ENCODE measurements at places on chromosomes 11 and 22.
A peak's percentile ranks its signal among the peaks of the same experiment; 100 is the strongest.

DNA sequence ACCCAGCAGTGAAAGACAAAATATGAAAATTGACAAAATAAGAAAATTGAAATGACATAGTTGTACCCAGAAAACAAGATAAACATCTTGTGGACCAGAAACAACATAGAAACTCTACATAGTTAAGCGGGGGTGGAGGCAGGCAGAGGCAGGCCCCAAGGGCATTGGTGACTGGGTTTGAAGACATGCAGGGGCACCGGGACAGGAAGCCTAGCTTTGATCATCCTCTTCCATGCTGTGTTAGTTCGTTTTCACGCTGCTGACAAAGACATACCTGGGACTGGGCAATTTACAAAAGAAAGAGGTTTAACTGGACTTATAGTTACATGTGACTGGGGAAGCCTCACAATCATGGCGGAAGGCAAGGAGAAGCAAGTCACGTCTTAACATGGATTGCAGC lies 33.5 kb upstream of the CRTAM start:
- DNase-seq, result no peak

DNA sequence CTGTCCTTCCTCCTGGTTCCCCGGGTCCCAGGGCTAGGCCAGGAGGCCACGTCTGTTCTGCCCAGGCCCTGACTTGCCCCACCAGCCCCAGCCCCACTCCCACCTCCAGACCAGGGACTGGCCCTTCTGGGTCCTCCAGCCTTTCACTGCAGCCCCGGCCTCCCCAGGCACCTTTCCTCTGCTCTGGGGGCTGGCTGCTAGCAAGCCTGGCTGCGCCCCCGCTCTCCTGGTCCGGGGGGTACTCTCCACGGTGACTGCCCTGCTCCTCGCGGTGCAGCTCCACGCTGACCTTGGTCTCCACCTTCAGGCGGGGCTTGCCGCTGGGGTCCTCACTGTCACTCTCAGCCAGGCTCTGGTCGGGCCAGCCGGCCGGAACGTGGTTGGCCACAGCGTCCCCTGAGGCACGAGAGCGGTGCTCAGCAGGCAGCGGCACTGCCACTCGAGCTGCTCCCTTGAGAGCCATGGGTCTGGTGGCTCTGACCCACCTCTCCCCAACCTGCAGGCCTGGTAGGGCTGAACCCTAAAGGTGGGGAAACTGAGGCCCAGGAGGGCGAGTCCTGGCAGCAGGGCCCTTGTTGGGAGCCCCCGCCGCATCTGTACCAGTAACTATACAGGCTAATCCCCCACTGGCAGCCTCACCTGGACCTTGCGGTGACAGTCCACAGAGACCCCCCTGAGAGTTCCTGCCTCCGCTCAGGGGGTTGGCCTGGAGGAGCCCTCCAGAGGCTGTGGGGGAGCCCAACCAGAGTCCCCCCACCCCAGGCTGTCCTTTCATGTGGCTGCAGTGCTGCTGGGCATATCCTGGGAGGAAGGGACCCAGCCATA lies 29.0 kb downstream of the TRMU start:
- peak; percentile 18 for DNase-seq

DNA sequence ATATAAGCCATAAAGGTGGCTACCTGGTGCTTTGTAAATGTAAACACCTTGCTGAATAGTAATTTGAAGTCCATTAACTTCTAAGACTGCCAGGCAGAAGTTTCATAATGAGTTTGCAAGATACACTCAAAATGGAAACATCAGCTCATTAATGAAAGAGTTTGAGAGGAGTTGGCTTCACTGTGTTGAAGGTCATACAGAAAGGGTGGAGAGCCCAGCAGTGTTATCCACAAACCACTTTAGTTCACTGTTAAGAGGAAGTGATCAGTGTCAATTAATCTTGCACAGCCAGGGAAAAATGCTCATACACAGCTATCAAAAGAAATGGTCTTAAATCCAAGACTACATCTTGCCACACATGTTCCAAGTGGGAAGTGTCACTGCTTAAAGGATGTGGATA lies 689.4 kb downstream of the JRKL start:
- DNase-seq, result no peak

GRCh38 chr22:17842386-17842785 lies 68.1 kb upstream of the BID start:
- DNase-seq, result peak; percentile 53

GRCh38 chr11:12196308-12196707 lies 85.9 kb downstream of the MICAL2 start:
- DNase-seq, result no peak

DNA sequence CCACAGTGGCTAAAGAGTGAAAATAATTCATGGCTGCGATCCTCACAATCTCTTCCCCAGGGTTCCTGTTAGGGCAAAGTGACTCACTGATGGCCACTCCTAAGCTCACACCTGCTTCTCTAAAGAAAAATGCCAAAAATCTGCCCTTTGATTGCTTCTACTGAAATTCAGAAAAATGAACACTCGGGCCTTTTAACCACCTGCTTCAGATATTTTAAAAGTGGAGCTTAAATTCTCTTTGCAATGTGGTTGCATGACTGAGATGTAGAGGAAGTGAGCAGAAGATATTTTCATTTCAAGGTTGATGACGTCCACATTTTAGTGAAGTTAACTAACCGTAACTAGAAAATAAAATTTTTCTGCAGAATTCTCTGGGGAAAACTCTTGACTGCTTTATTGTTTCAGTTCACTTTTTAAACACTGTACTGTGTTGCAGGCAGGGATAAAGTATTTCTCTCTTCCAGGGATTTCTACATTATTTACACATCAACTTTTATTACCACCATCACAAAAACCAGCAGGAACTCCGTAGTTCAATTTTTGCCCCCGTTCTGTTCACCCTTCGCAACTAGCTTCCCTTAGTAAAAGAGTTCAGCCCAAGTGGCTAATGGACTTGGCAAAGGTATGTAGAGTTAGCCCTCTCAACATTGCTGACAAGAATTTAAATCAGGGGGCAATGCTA lies 8.5 kb downstream of the RAB30 start:
- no peak for DNase-seq

DNA sequence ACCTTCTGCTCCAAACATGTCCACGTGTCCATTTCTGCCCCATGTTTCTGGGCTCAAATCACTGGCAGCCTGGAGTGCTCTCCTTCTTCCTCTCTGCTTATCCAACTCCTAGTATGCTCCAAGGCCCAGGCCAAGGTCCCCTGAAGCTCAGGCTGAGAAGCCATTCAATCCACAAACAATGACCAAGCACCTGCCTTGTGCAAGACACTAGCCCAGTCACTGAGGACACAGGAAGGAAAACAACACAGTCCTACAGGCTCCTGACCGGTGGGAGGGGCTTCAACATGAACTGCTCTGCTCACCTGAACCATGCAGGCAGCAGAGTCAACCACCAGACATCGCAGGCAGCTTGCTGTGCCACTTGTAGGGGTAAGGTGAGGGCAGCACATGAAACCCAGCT lies 93.6 kb downstream of the RPL27A start:
- no peak for DNase-seq

DNA sequence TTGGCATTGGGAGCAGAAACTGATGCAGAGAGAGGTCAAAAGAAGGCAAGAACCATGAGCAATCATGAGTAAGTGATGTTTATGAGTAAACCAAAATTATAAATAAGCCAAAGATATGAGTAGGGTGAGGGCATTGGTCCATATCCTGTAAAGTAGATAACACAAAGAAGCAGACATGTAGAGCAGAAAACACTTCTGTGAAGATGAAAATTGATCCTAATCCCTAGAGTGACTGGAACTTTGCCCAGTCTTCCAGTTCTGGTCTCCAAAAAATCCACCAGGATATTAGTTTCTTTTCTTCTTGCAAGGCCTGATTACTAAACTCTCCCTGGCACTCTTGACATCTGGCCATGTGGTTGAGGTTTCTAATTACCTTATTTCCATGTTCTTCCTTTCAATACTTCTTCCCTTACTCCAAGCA lies 13.7 kb upstream of the DRD2 start:
- DNase-seq, result no peak

- DNase-seq, result no peak
Measured at GRCh38 chr11:117579161-117579560, 217.9 kb downstream of the DSCAML1 start.

- DNase-seq, result no peak
Measured at GRCh38 chr22:42074846-42075676, 1.0 kb downstream of the PHETA2 start.

DNA sequence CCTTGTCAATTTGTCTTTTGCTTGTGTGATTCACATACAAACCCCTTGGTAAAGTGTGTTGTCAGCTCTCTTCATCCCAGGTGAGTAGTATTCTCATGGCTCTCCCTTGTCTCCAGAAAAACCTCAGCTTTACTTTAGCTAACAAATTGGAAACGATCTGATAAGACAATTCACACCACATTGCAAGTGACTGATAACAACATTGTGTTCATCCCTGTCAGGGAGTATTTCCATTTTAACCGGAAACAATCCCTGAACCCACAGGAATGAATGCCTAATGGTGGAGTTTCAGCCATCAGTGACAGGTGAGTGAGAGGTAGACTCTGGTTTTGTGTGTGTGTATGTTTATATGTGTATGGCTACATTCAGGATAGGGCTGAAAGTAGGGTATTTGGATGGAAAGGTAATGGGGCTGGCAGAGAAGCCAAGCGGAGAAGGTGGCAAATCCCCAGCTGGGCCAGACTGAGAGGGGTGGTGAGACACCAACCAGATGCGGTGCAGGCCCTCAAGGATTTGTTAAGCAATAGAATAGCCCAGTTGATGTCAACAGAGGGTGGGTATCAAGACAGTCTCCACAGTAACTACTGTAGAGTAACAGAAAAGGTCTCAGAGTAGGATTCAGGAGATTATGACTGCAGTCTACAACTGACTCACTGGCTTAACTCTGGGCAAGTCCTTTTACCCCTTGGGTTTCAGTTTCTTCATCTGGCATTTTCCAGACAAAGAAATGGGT lies 7.6 kb downstream of the LRRC51 start:
- DNase-seq, result no peak

DNA sequence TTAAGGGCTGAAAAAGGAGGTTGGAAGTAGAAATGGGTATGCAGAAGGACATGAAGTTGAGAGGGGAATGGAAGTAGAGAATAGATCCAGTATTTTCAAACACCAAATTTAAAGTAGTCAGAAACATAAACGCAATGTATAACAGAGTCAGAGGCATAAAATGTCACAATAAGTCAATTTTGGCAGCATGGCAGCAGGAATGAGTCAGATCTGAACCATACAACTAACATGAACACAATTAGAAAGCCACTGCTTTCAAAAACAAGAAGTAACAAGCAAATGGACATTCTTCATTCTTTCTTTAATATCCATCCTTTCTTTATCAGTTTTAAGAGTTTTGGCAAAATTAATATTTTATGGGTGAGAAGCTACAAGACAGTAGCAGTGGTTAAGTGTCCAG lies 2.5 kb downstream of the CHORDC1 start:
- DNase-seq, result no peak

GRCh38 chr11:30861531-30861930 lies 275.4 kb upstream of the MPPED2 start:
- no peak for DNase-seq

DNA sequence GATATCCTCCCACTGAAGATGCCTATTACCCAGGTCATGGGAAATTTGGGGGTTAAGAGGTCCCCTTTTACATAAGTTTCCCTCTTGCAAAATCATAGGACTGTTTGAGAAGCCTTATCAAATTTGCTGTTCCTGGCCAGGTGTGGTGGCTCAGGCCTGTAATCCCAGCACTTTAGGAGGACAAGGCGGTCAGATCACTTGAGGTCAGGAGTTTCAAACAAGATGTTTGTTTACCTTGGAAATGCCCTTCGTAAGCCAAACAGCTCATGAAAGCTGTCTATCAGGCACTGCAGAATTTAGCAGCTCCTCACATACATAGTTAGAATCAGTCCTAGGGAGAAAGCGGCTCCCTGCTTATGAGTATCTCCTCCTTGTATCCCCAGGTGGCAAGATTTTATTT lies 4.9 kb upstream of the EI24 start:
- DNase-seq, result no peak

GRCh38 chr22:25880524-25880923 lies 138.5 kb downstream of the MYO18B start:
- no peak for DNase-seq

DNA sequence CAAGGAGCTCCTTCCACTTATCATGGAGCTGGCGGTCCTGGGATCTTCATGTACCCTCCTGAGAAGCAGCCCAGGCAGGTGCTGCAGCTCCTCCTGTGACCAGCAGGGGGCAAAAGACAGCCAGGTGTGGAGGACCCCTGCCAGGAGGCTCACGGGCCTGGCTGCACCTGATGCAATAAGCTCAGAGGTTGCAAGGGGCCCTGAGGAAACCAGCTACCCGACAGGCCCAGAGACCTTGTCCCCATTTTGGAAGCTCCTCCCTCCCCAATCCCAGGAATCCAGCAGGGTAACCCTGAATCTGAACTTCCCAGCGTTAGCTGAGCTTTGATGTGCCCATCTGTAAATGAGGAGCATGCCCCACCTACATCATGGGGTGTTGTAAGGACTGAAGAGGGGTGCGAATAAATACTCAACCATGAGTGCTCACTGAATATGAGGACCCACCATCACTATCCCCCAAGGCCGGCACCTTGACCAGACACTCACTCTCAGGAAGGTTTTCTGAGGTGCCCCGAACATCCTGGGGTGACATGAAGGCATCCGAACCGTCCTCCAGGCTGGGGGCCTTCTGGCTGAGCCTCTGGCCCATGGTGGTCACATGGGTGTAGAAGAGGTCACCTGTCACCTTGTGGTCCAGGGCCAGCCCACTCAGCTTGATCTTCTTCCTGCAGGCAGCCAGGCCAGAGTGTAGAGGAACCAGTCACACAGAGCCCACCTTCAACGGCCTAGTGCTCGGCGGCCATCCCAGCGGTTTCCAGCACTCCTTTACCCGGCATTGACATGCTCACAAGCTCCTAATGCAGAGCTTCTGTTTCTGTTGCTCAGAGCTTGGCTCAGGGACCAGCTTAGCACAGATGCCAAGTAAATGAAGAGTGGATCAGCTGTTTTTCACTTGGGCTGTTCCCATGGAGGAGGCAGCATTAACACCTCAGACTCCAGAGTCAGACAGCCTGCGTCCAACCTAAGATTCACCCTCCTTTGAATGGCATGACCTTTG lies 21.7 kb downstream of the SLC43A1 start:
- DNase-seq, result peak; percentile 60

- no peak for DNase-seq
Measured at GRCh38 chr11:65448418-65449105, 26.0 kb downstream of the NEAT1 start.

All from left cardiac atrium (tissue), 4 donors.